A549 (cell line): ENCODE measurements at places on chromosomes 12 and 14.

- DNase-seq: no peak
Observed at GRCh38 chr14:94269156-94269555, 23.9 kb downstream of the SERPINA10 start.

DNA sequence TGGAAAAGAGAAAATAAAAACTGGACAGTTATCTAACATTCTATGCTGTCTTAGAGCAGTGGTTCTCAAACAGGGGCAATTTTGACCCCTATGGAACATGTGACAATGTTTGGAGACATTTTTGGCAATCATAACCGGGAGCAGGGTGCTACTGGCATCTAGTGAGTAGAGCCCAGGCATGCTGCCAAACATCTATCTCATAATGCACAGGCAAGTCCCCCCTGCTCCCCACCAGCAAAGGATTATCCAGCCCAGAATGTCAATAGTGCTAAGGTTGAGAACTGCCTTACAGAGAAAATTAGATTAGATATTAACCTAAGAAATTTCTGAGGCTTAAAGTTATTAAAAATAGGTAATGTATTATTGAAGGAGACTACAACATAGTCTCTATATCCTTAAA is 22.9 kb upstream of the CATSPERB start:
- DNase-seq: no peak

- DNase-seq: no peak
Observed at GRCh38 chr12:52976574-52977071, 27.7 kb downstream of the KRT18 start.

GRCh38 chr12:66879409-66879808 is 200.5 kb upstream of the GRIP1 start:
- DNase-seq: no peak

- no peak for DNase-seq
Observed at GRCh38 chr14:28542040-28542439, 224.5 kb upstream of the FOXG1 start.

GRCh38 chr14:74326369-74327152 is 21.7 kb upstream of the VRTN start:
- no peak for DNase-seq

GRCh38 chr12:32265951-32266350 is 133.4 kb upstream of the FGD4 start:
- DNase-seq: no peak
